Activated naive CD8-positive, alpha-beta T cell treated with anti-CD3 and anti-CD28 coated beads, Interleukin-2, amount 50 U/mL, for 16 hours (primary cell): ENCODE measurements at places on chromosomes 5 and 9.

GRCh38 chr5:69265931-69266330 is 31.2 kb downstream of the CDK7 start:
- no peak for DNase-seq

GRCh38 chr5:167217097-167217743 is 1074.2 kb upstream of the WWC1 start:
- DNase-seq, result no peak

DNA sequence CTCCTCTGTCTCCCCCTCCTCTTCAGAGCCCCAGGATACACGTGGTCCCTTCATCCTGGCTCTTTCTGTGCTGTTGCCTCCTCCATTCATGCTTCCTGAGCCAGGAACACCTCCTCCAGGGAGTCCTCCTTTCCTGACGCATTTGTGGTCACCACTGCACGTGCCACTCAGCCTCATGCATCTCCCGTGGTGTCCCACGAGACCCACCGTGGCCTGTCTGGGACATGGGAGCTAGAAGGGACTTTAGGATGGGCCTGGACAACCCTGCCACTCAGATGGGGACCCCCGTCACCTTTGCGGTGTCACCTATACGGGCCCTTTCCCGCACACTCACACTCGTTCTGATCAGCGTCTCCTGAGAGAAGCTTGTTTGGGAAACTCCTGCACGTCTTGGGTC is 6.7 kb downstream of the GLIPR2 start:
- no peak for DNase-seq

- no peak for DNase-seq
Observed at GRCh38 chr9:34686231-34686630, 4.8 kb downstream of the CCL19 start.

DNA sequence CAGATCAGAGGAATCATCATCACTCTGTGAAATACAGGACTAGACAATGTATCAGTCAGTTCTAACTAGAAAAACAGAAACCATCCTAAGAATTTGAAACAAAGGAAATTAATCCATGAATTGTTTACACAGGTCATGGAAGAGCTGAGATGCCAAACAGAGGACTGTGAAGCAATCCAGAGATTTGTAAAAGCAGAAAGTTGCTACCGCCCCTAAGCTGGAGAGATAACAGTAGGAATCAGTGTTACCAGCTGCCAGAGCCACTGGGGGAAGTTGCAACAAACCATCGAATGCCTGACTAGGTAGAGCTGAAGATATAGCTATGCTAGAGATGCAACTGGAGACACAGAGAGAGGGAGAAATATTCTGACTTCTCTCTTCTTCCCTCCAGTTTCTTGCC is 10.4 kb upstream of the MIER3 start:
- DNase-seq, result no peak

DNA sequence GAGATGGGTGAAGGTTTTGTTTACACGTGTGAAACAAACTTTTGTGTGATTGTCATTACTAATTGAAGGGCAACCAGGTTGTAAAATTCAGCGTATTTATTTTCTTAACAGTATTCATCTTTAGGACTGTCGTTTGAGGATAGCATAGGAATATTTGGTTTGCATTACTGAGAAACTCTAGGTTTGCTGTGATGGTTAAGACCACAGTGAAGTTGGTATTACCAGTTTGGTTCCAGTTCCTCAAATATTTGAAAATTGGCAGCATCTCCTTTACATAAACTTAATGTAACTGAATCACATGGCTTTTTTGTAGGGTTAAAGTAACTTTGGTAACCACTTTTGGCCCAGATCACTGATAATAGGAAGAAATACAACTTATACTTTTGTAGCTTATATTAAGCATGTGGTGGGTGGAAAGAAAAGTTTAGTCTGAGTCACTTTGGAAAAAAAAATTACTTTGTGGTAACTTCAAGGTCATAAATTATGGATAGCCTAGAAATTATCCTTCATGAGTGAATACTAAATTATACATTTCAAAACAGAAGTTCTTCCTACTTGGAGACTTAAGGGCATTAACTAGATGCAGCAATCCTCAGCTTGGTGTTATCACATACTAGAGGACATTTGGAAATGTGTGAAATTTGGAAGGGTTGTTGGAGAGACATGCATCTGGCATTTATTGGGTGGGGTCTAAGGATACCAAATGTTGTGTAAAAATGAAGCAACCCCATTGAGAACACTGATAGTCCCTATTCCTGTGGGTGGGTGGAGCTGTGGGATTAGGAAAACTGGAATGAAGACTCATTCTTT is 33.9 kb downstream of the G3BP1 start:
- DNase-seq, result no peak

GRCh38 chr5:169772688-169773087 is 135.6 kb downstream of the DOCK2 start:
- DNase-seq, result no peak

DNA sequence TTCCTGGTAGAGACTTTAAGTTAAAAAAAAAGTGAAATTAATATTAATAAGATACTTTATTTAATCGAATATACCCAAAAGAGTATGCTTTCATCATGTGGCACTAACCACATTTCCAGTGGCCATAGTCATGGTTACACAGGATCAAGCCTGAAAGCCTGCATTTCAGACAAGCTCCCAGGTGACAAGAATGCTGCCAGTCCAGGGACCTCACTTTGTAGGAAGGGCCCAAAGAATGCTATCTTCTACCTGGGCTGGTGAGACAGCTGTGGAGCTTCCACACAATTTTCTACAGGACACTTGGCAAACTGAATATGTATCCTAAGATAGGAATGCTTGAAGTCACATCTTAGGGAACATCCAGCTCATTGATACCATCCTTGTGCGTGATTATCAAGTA is 203.8 kb downstream of the AUH start:
- DNase-seq, result no peak

DNA sequence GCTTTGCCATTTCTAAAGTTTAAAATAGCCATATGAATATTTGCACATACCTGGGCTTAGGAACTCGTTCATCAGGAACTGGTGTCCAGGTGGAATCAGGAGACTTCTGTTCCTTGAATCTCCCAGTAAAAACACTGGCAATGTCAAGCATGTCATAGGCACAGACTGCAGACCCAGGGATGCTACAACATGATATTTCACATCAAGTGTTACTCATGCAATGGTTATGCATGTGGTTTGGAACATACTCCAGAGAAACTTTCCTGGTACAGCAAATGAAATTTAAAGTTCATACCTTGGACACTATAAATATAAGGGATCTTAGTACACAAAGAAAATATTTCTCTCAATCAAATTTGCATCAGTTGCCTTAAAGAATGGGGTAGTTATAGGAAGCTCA is 92.2 kb downstream of the SEMA6A start:
- no peak for DNase-seq

DNA sequence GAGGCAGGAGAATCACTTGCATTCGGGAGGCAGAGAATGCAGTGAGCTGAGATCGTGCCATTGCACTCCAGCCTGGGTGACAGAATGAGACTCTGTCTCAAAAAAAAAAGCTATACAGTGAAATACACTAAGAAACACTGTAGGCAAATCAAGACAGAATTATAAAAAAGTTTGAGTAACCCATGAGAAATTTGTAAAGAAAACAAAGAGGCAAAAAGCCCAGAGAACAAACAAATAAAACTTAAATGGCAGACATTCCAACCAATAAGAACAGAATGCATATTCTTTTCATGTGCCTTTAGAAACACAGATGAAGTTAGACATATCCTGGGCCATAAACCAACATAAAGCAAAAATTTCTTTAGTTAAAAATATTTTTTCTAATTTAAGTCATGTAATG is 30.6 kb downstream of the ZNF169 start:
- no peak for DNase-seq
